ENCODE measurements at places on chromosomes 6 and 20. TPM values are rescaled to one million over a fixed set of nuclear protein-coding genes. Genes with fewer than 3 reads are reported as not detected.

Gene BTN1A1
- not detected for total RNA-seq

Gene SLC44A4
- 0.06 TPM for total RNA-seq

Gene USP49
- 5.0 TPM for total RNA-seq

Gene ANKRD66
- total RNA-seq = not detected

Gene SLC29A1
- 33.7 TPM for total RNA-seq

Gene B3GAT2
- not detected for total RNA-seq

Gene ZNF334
- total RNA-seq = 0.97 TPM

Gene SAMD5
- 0.65 TPM for total RNA-seq

Gene PRKN
- total RNA-seq = 0.16 TPM

Gene DEFB112
- not detected for total RNA-seq

Gene CENPW
- 17.5 TPM for total RNA-seq

Gene SLC26A8
- not detected for total RNA-seq

Gene KCNQ2
- not detected for total RNA-seq

Gene LY6G6D
- not detected for total RNA-seq

Gene ARMH2
- total RNA-seq = not detected

Gene RSPO3
- total RNA-seq = under 0.01 TPM

Gene UNC5CL
- total RNA-seq = under 0.01 TPM

Gene PDE7B
- 33.6 TPM for total RNA-seq

Gene SIM1
- not detected for total RNA-seq

Gene FNDC11
- 1.1 TPM for total RNA-seq

Gene AIG1
- total RNA-seq = 11.8 TPM

Gene POPDC3
- total RNA-seq = 0.49 TPM

Gene C6orf118
- not detected for total RNA-seq

Gene B3GALT4
- 10.0 TPM for total RNA-seq

Gene C4A
- 1.5 TPM for total RNA-seq

Gene TRIM27
- 83.0 TPM for total RNA-seq

Gene PKIG
- total RNA-seq = 172 TPM

Gene AAR2
- total RNA-seq = 17.8 TPM

Gene MEP1A
- not detected for total RNA-seq

Gene SPATA25
- total RNA-seq = 0.49 TPM

Gene VGLL2
- not detected for total RNA-seq

Gene UTRN
- 529 TPM for total RNA-seq

Gene STMND1
- not detected for total RNA-seq

Gene ZSWIM1
- total RNA-seq = 1.9 TPM

Gene FAM209A
- not detected for total RNA-seq

Gene MMUT
- total RNA-seq = 16.4 TPM

Gene SMOC2
- not detected for total RNA-seq

Gene MAFB
- total RNA-seq = 3.4 TPM

Gene SIRPD
- total RNA-seq = not detected

Gene GUCA1A
- total RNA-seq = not detected

Gene ARMC12
- 0.50 TPM for total RNA-seq

Gene FAXC
- total RNA-seq = 0.81 TPM

Gene CASS4
- not detected for total RNA-seq

All from bladder microvascular endothelial cell (primary cell).